NCI-H526 treated with DMSO at 0.1 percent for 48 hours (cell line): ENCODE measurements at places on chromosomes 1 and 21.

- no peak for DNase-seq
Measured at GRCh38 chr1:87197156-87197555, 131.5 kb upstream of the LMO4 start.

GRCh38 chr1:230982696-230983095 lies 3.8 kb downstream of the ARV1 start:
- DNase-seq, result no peak

DNA sequence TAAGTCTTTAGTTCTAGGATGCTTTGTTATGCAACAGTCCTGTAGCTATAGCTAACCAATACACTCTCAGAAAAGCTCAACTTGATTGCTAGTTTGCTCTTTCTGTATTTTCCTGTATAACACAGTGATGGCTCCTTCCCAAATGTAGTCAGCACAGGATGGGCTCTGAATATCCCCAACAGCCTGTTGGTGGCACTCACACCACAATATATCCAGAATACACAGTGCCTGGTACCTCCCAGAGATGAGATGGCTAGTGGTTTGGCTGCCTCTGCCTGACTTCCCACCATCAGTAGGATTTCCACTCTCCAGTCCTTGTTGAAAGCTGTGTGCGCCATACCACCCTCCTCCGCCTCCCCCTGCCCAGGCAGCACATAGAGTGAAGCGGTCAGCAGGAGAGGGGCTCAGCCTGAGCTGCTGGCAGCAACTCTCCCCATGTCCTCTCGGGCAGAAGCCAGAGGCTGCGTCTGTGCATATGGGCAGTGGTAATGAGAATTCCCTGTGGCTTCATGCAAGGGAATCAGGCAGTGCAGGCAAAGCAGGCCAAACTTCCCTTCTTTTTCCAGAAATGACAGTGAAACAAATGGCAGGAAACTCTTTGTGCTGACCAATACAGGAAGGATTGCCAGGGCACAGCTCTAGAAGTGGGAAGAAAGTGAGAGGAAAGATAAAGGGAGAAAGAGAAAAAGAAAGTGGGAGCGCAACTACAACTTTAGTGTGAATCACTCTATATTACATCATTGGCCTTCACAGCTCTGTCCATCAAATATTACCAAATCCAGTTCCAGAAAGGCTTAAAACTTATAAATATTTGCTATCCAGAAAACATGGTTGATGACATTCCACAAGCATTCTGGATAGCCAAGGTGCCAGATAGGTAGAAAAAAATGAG lies 49.7 kb downstream of the LMX1A start:
- no peak for DNase-seq

GRCh38 chr1:219772265-219773036 lies 155.9 kb downstream of the SLC30A10 start:
- no peak for DNase-seq

- peak; percentile 100 for DNase-seq
Measured at GRCh38 chr1:156193488-156194299, at the start of gene SLC25A44. SLC25A44 (plus strand) TSS chr1:156194104; CDS start chr1:156199848, 5,744 bp downstream.

DNA sequence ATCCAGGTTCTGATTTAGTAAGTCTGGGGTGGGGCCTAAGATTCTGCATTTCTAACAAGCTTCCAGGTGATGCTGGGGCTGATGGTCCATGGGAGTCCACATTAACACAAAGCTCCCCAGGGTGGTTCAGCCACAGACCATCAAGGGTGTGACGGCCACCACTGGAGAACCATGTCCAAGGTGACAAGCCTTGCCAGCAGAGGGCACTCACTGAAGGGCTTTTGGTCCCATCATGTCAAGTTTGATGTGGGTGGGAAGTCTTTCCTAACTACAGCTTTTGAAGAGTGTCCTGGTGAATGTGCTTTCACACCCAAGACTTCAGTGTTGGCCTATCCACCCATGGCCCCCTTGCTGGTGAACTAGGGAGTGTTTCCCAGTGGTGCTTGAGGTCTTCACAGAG lies 67.1 kb downstream of the UBE2T start:
- DNase-seq, result no peak

- DNase-seq, result no peak
Measured at GRCh38 chr1:156154317-156154749, 948 bp downstream of the SEMA4A start.

- no peak for DNase-seq
Measured at GRCh38 chr1:214006845-214007244, 19.1 kb downstream of the PROX1 start.

- DNase-seq, result no peak
Measured at GRCh38 chr1:185816460-185816859, 82.3 kb downstream of the HMCN1 start.
